Cortex of kidney (tissue), 1 donor: ENCODE measurements at places on chromosomes 2 and 18.

DNA sequence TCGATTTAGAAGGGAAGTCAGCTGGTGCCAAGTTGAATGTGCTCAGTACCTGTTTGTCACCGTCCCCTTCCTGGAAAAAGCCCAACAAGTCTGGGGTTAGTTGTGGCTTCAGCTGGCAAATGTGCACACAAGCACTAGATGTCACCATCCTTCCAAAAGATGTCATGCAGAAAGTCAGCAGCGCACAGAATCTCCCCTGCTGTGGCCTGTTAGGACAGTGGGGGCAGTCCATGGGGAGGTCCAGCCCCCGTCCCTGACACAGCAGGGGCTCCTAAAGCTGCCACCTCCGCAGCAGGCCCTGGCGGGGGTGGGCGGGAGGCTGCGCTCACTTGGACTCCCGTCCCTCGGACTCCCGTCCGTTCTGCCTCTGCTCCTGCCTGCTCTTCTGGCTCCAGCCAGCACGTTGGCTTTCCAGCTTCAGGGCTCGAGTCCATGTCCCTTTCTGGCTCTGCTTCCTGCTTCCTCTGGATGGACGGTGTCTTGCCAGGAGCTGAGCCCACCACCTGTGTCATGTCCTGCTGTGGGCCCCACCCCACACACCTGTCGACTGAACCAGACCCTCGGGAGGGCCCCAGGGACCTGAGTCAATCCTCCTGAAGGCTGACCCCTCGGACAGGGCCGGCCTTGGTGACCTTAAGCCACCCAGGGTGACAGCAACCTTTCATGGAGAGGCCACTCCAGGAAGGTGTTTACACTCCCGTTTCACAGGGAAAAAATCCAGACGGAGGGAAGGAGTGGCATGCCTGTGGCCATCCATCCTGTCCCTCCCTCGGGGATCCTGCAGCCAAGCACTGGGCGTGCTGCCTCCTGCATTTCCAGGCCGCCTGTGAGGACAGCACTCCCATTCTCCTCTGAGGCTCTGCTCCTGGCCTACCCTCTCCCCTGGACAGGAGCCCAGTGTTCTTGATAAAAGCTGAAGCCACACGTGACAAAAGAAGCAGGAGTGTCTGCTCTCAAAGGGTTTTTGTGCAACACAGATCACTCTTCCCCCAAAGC is 8.5 kb downstream of the RAB17 start:
- no peak for DNase-seq

DNA sequence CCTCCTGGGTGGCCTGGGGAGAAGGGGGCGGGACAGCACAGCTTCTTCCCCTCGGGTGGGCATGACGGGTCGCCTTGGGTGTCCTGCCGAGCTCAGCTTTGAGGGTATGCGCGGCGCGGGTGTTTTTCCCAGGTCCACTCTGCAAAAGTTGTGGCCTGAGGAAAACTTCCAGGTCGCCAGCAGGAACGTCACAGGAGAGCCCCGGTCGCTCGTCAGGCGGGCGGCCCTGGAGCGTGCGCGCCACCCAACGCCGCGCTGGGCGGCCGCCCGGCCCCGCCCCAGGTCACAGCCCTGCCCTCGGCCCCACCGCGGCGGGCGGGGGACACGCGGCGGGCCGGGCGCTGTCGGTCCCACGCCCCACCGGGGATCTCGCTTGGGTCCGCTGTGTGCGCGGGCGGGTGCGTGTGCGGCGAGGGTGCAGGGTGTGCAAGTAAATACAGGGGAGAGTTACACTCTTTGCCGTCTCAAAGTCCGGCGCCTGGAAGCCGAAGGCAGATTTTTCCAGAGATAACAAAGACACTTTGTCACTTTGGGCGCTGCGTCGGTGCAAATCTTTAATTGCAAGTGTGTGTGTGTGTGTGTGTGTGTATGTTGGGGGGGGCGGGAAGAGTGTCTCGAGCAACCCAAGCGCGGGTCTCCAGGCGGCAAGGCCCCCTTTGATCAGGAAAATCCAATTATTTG is 616 bp upstream of the SP5 start:
- no peak for DNase-seq

DNA sequence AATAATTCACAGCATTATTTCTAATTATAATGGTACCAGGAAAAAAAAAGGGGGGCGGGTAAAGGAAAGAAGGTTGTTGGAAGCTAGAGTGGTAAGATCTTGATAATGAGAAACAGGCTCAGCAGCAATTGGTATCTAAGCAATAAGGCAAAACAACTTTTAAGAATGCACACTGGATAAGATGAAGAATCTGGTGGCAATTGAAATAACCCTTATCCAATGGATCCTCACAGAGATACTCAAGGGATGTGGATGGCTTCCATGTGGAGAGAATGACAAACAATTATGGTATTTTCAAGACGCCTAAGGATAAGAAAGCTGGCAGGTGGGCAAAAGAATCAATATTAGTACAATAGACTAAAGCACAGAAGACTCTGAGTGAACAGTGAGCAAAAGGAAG is 153.6 kb downstream of the UPP2 start:
- DNase-seq: no peak

- no peak for DNase-seq
Observed at GRCh38 chr18:26803643-26804042, 61.9 kb downstream of the AQP4 start.

DNA sequence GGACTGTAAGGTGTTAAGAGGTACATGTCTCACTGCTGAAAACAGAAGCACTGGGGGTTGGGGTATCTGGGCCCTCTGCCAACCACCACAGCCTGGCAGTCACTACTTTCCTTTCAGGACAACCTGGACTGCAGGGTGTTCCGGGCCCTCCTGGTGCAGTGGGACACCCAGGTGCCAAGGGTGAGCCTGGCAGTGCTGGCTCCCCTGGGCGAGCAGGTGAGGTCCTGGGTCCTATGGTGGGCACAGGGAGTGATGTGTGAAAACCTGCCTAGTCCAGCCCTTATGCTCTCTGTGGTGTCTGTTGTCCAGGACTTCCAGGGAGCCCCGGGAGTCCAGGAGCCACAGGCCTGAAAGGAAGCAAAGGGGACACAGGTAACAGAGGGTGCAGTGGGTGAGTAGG is 40.0 kb downstream of the MARCO start:
- DNase-seq: no peak

DNA sequence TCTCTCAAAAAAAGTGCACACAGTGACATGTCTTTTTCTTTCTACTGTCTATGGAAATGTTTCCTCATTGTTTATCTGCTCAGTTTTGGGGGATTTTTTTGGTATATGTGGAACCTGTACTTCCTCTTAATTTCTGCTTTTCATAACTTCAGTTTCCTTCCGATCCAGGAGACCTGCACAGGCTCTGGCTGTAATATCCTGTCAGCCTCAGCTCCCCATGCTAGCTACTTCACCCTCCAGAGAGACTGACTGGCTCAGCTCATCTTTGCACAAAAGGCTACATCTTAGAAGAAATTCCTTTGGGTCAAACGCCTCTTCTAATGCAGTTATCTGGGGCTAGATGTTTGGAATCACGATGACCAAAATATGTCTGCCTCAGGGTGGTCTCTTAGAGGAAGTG is 378.4 kb downstream of the RND3 start:
- no peak for DNase-seq
